ENCODE measurements at places on chromosomes 6 and 20.

DNA sequence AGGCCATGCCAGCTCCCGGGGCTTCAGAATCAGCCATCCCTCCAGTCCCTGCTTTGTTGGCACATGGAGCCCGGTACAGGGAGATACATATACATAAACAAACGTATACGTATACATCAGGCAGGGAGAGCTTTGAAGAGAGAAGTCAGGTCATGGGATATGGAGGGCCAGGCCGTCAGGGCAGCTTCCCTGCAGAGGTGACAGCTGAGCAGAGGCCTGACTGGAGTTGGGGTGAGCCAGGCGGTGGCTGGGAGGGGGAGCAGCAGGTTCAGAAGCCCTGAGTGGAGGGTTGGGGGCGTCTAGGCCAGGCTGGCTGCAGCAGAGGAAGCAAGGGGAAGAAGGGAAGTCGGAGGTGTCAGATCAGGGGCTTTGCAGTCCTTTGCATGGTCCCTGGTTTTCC lies 61.7 kb downstream of the STK35 start:
- DNase-seq: no peak

- no peak for DNase-seq
These were observed 2.5 kb upstream of the KATNA1 start for GRCh38 chr6:149651056-149651455.

DNA sequence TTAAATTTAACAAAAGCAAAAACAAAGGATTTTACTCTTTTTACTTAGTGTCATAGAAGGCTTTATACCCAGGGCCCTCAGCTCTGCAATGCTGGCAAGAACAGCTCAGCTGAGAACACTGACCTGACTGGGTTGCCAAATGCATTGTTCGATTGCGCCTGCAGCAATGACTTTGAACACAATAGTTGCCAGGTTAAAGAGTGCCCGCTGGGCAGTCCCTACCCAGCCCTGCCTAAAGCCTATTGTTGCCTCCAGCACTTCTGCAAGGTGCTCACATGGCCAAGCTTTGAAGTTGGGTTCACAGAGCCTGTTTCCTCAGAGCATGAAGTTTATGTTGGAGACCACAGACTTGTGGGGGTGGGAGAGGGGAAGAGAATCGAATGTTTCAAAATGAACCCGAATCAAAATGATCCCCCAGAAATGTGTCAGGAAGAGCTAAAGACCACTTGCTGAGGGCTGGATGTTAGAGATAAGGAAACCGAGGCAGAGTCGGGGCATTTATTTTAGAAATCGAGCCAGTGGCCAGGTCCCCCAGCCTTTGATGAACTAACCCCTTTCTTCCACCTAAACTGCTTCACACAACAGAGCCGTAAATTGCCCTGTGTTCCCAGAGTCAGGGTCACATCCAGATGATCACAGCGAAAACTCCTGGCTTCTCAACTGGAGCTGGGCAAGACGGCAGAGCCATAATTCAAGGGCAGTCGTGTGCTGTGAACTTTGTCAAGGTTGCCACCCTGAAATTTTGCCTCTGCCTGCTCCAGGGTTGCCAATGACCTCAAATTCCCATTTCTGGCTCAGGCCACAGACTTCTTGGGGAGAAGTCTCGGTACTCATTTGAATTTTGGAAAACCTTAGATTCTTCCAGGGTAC lies 55.0 kb downstream of the FOXA2 start:
- no peak for DNase-seq

- DNase-seq: no peak
These were observed 102.2 kb upstream of the PTCHD4 start for GRCh38 chr6:48213076-48213788.
